Stimulated activated CD4-positive, alpha-beta T cell treated with anti-CD3 and anti-CD28 coated beads, Interleukin-2, amount 100 ng/mL, for 24 hours (primary cell): ENCODE measurements at places on chromosomes 2 and 18.

- no peak for DNase-seq
Measured at GRCh38 chr2:144683966-144684365, 164.0 kb upstream of the ZEB2 start.

DNA sequence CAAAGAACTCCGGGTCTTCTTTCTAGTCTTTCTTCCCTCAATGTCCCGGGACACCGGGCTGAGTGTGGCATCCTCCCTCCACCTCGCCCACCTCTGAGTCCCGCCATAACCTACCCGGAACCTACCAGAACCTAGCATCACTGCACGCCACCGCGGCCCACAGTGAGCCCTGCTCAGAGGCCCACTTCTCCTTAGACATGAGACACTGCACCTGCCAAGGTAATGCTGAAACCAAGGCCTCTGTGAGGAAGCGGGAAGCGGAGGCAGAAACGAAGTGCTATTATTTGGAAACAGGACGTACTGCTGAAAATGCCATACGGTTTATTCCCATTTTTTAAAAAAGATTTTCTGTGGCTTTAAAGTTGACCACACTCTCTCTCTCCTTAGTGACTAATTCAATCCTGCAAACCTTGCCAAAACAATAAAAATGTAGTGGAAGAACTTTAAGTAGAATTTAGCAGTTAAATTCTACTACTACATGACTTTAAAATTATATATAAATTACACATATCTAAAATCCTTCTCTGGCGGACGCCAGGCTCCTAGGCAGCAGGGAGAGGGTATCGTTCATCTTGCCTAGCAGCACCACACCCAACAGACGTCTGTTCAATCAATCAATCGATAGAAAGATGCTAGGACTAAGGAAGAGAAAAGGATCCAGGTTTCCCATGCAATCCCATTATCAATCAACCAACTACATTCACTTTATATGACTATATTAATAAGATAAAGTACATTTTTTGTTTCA lies 82.0 kb downstream of the ZNF516 start:
- DNase-seq = no peak

DNA sequence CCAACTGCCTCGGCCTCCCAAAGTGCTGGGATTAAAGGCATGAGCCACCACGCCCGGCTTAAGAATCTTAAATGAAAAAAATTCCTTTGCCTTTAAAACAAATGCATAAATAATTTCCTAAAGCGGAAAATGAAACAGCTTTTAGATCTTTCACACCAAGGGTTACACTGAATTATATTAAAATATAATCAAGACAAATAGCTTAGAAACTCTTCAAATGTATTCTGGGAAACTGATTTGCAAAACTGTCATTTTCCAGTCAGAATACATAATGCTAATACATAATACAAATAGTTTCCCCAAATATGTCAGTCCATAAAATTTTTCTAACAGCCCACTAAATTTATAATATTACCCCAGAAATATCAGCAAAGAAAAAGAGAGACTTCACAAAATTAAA lies 68.3 kb upstream of the PGAP1 start:
- no peak for DNase-seq

DNA sequence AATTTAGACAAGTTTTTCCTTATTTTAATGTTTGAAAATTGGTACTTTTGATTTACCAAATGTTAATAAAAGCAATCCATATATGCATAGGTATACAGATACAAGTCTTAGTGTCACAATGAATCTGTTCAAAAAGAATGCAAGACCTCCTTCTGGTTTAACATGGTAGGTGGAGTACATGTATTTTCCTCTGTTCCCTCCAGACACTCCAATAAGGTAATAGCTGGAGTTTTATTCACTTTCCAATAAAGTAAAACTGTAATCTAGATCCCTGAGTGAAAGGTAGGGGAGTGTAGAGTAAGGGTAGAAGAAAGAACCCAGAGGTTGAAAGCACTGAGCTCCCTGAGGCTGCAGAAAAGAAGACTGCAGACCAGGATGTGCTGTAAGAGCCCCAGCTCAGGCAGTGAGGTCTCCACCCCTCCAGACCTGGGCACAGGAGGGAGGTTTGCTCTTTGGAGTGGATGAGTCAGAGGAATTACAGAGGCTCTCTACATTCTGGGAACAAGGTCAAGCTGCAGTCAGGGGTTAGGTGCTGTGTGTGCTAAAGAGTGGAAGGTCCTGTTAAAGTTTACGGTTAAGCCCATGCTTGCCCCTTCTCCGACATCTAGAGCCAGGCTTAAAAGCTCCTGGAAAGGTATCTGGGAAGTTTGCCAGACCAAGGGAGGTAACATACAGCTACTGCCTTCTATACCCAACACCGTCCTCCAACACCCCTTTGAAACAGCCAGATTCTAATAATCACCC lies 27.6 kb upstream of the STAT1 start:
- no peak for DNase-seq

GRCh38 chr2:209726311-209726710 lies 45.3 kb upstream of the UNC80 start:
- DNase-seq = no peak

DNA sequence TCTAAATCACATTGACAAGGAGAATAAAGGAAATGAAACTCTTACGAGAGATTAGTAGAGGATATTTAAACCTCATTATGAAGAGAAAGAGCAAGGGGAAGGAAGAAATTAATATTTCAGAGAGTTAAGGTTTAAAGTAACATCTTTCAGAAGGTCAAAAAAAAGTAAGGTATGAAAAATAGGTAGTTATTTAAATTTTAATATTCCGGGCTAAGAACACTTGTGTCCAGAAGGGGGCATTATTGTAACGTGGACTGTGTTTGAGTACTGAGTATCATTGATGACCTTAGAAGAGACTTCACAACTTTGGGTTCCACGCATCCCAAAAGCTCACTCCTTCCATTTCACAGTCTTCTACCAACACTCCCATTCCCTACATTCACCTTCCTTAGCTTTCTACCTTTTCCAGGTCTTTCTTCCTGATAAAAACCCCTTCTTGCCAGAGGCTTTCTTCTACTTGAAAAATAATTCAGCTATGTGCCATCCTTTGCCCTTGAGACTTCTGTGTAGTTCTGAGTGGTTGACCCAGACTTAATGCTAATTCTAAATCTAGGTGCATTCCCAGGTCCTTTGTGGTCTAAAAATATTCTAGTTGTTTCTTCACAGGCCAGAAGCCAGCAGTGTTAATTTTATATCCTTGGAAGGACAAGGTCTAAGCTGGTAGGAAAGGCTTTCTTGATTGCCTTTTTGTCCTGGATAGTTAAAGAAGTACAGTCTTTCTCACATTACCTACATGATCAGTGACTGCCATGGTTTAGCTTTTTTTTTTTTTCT lies 16.5 kb downstream of the DYNC1I2 start:
- DNase-seq = no peak

- no peak for DNase-seq
Measured at GRCh38 chr2:165056564-165056963, 101.2 kb upstream of the SLC38A11 start.

DNA sequence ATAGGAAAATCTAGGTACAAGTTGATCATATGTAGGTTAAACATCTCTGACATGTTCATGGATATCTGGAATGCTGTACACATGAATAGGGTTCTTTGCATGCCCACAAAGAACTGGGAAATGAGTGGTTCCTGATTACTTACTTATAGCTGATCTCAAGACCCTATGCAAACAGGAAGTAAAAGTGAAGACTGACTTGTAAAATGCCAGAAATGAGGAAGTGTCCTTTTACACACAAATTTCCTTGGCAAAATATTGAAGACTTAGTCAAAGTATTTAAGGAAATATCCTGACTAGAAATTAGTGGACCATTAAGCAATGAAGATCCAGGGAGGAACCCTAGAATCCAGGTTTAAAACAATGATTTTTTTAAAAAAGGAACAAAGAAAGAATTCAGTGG lies 203.7 kb upstream of the DLGAP1 start:
- no peak for DNase-seq

DNA sequence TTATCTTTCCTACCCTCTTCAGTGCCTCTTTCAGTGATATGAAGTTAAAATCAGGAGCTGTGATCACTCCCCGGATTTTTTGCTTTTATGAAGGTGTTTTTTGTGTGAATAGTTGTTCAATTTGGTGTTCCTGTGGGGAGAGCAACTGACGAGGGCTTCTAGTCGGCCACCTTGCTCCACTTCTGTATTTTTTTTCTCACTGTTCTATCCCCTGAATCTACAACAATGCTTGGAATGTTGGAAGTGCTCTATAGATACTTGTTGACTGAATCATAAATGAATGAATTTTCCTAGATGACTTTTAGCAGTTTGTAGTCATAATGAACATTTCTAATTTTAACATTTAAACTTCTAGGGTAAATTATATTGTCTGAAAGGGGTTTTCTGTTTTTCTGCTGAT lies 247.3 kb downstream of the ZNF385B start:
- DNase-seq = no peak
